Activated CD4-positive, alpha-beta T cell treated with anti-CD3 and anti-CD28 coated beads for 48 hours (primary cell): ENCODE measurements at places on chromosomes 3 and 15.

DNA sequence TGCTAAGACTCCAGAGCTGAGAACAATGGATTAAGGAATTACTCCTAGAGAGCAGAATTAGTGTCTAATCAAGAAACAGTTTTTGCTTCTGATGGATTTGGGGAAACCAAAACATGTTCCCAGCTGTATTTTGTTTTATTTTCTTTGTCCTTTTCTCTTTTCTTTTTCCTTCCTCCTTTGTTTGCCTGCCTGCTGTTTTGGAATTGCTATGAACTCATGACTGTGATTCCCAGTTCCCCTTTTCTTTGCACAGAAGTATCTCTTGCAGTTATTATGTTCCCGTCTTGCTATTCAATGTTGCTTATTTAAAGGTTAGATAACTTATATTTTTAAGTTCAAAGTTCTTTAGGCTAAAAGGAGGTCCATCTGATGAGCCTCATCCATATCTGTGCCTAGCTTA, 77.0 kb upstream of the GBE1 start:
- DNase-seq = no peak

- DNase-seq = no peak
Observed at GRCh38 chr3:95401693-95402092, 1338.8 kb downstream of the NSUN3 start.

- DNase-seq = no peak
Observed at GRCh38 chr15:89753855-89754254, 2.8 kb upstream of the MESP1 start.

DNA sequence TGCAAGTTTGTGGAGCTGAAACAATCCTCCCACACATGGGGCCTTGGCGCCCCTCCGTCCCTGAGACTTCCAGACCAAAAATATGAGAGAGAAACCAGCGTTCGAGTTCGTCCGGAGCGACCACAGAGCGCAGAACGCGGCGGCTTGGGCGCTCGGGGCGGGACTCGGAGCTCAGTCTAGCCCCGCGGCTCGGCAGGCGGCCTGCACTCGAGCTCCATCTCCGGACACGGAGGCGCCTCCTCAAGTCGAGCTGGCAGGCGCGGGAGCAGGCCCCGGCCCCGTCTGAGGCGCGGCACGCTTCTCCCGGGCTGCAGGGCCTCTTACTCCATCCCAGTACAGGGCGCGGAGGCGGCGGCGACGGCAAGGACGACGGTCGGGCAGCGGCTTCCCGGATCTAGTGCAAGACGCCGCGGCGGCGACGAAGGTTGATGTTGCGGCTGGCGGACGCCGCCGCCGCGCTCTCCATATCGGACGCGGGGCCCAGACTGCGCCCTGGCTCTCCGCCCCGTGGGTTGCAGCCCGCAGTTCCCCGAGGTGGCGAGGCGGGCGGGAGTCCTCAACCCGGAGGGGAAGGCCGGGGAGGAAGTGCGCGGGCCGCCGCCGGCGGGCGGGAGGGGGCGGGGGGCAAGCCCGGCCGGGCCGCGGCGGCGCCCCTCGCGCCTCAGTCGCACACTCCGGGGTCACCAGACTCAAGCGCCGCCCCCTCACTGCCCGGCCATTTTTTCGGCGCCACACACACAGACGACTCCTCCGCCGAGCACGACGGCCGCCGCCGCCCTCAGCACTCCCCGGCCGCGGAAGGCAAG, 674 bp downstream of the MSL2 start:
- DNase-seq = peak; percentile 81

GRCh38 chr3:13524979-13525669, 23.8 kb upstream of the FBLN2 start:
- DNase-seq = no peak

GRCh38 chr3:94822298-94822697, 759.4 kb downstream of the NSUN3 start:
- DNase-seq = no peak

GRCh38 chr3:173465112-173465511, 67.6 kb downstream of the NLGN1 start:
- DNase-seq = no peak

GRCh38 chr3:24506966-24507775, 12.5 kb upstream of the THRB start:
- DNase-seq = no peak

- DNase-seq = peak; percentile 18
Observed at GRCh38 chr3:105647047-105647446, 221.8 kb downstream of the CBLB start.

DNA sequence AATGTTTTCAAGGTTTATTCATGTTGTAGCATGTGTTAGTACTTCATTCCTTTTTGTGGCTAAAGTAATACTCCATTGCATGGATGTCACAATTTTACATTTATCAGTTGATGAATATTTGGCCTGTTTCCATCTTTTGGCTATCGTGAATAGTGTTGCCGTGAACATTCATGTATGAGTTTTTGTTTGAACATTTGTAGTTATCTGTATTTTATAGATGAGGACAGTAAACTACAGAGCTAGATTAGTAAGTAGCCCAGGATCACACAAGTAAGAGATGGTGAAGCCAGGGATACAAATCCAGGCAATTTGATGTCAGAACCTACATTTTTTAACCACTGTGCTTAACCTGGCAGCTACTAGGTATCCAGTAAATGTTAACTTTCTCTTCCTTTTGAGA, 63.2 kb downstream of the ASTE1 start:
- DNase-seq = no peak

DNA sequence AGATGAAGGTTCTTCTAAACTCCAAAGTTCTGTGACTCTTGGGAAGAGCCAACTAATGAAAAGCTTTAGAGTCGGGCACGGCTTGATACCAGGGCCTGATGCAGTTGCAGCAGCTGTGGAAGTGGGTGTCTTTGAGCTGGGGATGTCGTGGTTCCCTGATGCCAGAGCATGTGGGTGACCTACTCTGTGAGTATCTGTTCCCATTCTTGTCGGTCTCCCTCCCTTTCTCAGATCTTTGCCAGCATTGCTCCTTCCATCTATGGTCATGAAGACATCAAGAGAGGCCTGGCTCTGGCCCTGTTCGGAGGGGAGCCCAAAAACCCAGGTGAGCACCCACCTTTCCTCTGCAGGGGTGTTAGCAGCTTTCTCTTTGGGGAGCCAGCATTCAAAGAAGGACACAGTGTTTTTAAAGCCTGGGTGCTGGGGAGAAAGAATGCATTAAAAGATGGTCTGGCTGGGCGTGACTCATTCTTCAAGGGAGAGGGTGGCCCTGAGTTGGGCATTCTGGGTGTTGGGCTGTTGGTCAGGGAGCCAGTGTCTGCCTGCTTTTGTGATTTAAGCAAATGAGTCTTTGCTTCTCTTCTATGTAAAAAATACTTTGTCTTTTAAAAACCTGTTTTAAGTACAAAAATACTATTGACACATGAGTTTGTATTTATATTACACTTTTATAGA, 13.2 kb upstream of the PODXL2 start:
- no peak for DNase-seq

- no peak for DNase-seq
Observed at GRCh38 chr15:99137111-99137546, 32.2 kb downstream of the SYNM start.
